ENCODE measurements at places on chromosomes 2 and 18. TPM values are rescaled to one million over a fixed set of nuclear protein-coding genes. Genes with fewer than 3 reads are reported as not detected.
A peak's percentile ranks its signal among the peaks of the same experiment; 100 is the strongest.

The MAP4K3 gene
- 61.2 TPM for total RNA-seq

The VWC2L gene
- total RNA-seq = not detected

The SERPINB11 gene
- total RNA-seq = not detected

The LONRF2 gene
- total RNA-seq = 73.0 TPM

The CCDC141 gene
- total RNA-seq = 0.29 TPM

The BABAM2 gene
- total RNA-seq = 62.1 TPM

The KCNS3 gene
- total RNA-seq = 4.8 TPM

DNA sequence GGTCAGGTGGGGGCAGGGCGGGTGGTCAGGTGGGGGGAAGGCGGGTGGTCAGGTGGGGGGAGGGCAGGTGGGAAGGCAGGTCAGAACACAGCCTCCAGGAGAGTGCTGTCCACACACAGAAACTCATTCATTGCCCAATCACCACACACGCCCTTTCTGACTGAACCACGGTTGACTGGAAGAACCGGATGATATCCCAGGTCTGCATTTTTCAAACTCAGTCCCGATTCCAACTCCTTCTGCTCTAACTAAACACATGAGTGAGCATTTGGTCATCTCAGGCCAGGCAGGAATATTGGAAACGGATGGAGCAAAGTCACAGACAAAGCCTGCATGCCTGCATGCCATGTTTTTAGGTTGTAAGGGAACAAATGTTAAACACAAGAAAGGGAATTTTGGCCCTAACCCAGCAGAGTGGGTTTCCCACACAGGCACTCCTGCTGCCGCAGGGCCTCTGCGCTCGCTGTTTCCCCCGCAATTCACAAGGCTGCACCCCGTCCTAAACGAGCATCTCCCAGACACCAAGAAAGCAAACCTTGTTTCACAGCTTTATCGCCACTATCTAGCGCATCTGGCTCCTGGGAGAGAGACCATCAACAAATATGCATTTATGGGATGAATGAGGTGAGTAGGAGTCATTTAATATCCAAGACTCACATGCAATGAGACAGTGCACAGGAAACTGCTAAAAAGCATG, 100.1 kb downstream of the ZNF516 start:
- peak overlapping the region; percentile 85 for H3K27ac ChIP-seq
- no peak overlapping the region for H3K4me3 ChIP-seq
- no peaks in the 10 kb centered on the region for H3K27me3 ChIP-seq
- H3K36me3 ChIP-seq = no peaks in the 10 kb centered on the region
- H3K4me1 ChIP-seq = peaks cover 10% of the 10 kb centered on the region
- DNase-seq = peak; percentile 15

- H3K4me1 ChIP-seq = no peaks in the 10 kb centered on the region
- no peak overlapping the region for H3K27ac ChIP-seq
- no peaks in the 10 kb centered on the region for H3K27me3 ChIP-seq
- H3K36me3 ChIP-seq = no peaks in the 10 kb centered on the region
- DNase-seq = no peak
- H3K4me3 ChIP-seq = no peak overlapping the region
These were observed 34.3 kb downstream of the PXDN start for GRCh38 chr2:1709946-1710560.

- H3K27me3 ChIP-seq = no peaks in the 10 kb centered on the region
- H3K27ac ChIP-seq = no peak overlapping the region
- no peaks in the 10 kb centered on the region for H3K4me1 ChIP-seq
- H3K36me3 ChIP-seq = no peaks in the 10 kb centered on the region
- no peak overlapping the region for H3K4me3 ChIP-seq
These were observed 72.6 kb downstream of the VIT start for GRCh38 chr2:36769106-36769505.

GRCh38 chr2:118779362-118779761, 68.1 kb downstream of the EN1 start:
- no peak overlapping the region for H3K4me3 ChIP-seq
- H3K27me3 ChIP-seq = peaks cover 12% of the 10 kb centered on the region
- DNase-seq = no peak

- no peaks in the 10 kb centered on the region for H3K4me1 ChIP-seq
- no peaks in the 10 kb centered on the region for H3K27me3 ChIP-seq
- no peak for DNase-seq
- no peak overlapping the region for H3K27ac ChIP-seq
- H3K4me3 ChIP-seq = no peak overlapping the region
These were observed 40.6 kb upstream of the INHBB start for GRCh38 chr2:120305296-120305695.

DNA sequence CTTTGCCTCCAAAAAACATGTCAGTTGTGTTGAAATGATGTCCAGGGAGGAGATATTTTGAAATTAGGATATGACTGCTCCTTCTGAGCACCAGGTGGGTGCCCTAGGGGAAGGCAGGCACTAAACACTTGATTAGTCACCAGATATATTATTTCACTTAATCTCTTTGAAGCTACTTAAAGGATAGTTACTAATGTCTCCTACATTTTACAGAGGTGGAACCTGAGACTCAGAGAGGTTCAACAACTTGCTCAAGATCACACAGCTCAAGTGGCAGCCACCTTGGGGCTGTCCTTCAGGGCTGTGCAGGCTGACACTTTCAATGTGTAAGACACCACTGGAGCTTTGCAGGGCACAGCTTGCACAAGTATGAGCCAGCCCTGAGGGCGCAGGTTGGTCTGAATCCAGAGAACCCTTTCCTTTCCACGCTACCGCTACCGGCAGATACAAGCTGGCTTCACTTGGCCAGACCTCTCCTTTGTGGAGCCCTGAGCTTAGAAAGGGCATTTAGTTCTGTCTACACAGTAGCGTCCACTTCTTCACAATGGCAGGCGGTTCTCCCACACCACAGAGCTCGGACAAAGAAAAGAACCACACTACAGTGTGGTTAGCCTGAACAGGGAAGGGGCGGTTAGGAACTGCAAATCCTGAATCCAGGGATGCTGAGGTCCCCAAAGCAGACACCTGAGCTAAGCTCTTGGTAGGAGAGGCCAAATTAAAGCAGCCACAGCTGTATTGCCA, 16.4 kb downstream of the ALPK2 start:
- no peak for DNase-seq
- no peak overlapping the region for H3K4me3 ChIP-seq
- H3K27me3 ChIP-seq = no peaks in the 10 kb centered on the region
- H3K4me1 ChIP-seq = no peaks in the 10 kb centered on the region
- no peak overlapping the region for H3K27ac ChIP-seq

DNA sequence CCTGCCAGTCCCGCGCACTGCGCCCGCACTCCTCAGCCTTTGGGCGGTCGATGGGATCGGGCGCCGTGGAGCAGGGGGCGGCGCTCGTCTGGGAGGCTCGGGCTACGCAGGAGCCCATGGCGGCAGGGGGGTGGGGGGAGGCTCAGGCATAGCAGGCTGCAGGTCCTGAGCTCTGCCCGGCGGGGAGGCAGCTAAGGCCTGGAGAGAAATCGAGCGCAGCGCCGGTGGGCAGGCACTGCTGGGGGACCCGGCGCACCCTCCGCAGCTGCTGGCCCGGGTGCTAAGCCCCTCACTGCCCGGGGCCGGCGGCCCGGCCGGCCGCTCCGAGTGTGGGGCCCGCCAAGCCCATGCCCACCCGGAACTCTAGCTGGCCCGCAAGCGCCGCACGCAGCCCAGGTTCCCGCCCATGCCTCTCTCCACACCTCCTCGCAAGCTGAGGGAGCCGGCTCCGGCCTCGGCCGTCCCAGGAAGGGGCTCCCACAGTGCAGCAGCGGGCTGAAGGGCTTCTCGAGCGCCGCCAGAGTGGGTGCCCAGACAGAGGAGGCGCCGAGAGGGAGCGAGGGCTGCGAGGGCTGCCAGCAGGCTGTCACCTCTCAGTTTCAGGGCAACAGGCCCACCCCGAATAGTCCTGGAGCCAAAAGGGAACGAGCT, 74.1 kb downstream of the PSMG2 start:
- H3K27ac ChIP-seq = no peak overlapping the region
- H3K36me3 ChIP-seq = no peaks in the 10 kb centered on the region
- no peak for DNase-seq
- H3K27me3 ChIP-seq = no peaks in the 10 kb centered on the region
- no peaks in the 10 kb centered on the region for H3K4me1 ChIP-seq

DNA sequence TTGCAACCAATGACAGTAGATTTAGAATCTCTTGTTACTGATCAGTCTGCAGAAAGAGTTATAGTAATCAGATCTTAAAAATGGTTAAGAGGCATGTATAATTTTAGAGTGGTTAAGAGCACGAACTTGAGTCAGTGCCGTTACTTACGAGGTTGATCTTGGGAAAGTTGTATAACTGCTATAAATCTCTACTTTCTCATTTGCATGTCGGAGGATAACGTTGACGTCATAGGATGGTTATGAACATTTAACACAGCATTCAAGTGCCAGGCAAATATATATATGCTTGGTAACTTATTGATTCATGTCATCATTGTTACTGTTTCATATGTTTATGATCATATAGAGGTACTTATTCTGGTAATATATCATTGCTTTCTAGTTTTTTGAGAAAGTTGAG, 146.2 kb downstream of the ARHGAP28 start:
- H3K4me3 ChIP-seq = no peak overlapping the region
- no peak overlapping the region for H3K27ac ChIP-seq
- no peaks in the 10 kb centered on the region for H3K36me3 ChIP-seq
- no peak for DNase-seq

GRCh38 chr2:31247711-31248110, 13.8 kb downstream of the EHD3 start:
- no peak overlapping the region for H3K27ac ChIP-seq
- DNase-seq = no peak
- H3K4me3 ChIP-seq = no peak overlapping the region
- H3K36me3 ChIP-seq = no peaks in the 10 kb centered on the region
- H3K4me1 ChIP-seq = no peaks in the 10 kb centered on the region

DNA sequence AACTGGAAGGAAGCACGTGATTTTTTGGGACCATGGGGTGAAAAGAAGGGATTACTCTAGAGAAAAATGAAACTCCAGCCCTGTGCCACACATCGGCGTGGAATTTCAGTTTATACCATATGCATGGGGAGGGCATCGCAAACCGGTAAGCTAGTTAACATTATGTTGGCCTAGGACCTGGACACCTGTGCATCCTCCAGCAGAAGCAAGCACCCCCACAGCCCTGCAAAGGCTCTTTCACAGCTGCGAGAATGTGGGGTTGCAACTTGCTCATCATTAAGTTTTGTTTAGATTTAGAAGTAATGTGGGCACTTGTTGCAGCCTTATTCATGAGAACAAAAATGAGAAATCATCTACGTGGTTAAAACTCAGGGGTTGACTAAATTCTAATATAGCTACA, 299.2 kb downstream of the PIEZO2 start:
- H3K36me3 ChIP-seq = no peaks in the 10 kb centered on the region
- H3K27me3 ChIP-seq = no peaks in the 10 kb centered on the region
- H3K4me1 ChIP-seq = no peaks in the 10 kb centered on the region
- no peak for DNase-seq
- no peak overlapping the region for H3K4me3 ChIP-seq
- no peak overlapping the region for H3K27ac ChIP-seq

GRCh38 chr2:167944825-167945659, 302.4 kb downstream of the STK39 start:
- H3K27me3 ChIP-seq = no peaks in the 10 kb centered on the region
- no peak overlapping the region for H3K27ac ChIP-seq
- DNase-seq = no peak
- H3K4me3 ChIP-seq = no peak overlapping the region
- H3K36me3 ChIP-seq = no peaks in the 10 kb centered on the region

- DNase-seq = no peak
- H3K4me3 ChIP-seq = no peak overlapping the region
- no peaks in the 10 kb centered on the region for H3K4me1 ChIP-seq
- H3K27ac ChIP-seq = no peak overlapping the region
- no peaks in the 10 kb centered on the region for H3K36me3 ChIP-seq
These were observed 56.3 kb upstream of the ACMSD start for GRCh38 chr2:134782107-134782506.

DNA sequence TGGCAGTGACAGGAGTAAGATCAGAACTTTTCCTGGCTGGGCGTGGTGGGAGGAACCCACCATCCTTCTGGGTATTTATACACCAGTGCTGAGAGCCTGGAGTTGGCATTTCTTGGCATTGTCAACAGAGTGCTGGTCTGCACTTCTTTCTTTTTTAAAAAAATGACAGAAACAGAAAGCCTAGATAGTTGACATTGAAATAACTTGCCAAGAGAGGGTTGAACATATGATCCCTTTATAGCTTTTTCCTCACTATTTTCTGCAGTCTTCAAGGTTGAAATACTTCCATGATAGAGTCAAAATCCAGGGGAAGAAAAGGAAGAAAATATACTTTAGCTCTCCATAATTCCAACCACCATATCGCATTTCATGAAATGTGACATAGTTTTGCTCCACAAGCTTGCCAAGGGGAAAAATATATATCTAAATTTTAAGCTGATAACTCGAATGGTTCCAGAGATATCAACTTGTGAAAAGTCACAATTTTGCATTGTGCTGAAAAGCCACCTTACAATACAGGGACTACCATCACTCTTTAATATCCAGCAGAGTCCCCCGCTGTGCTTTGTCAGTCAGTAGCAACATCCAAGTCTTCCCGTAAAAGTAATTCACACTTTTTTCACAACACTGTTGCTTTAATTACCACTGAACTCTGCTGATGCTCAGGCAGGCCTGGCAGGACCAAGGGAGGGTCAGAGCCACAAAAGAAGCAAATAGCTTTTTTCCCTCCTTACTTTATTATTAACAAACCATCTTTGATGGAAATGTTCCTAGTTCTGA, 764.9 kb upstream of the FANCL start:
- H3K4me1 ChIP-seq = no peaks in the 10 kb centered on the region
- H3K27ac ChIP-seq = no peak overlapping the region

All from uterus (tissue), 4 donors.